ENCODE measurements at places on chromosomes 5 and 9.

DNA sequence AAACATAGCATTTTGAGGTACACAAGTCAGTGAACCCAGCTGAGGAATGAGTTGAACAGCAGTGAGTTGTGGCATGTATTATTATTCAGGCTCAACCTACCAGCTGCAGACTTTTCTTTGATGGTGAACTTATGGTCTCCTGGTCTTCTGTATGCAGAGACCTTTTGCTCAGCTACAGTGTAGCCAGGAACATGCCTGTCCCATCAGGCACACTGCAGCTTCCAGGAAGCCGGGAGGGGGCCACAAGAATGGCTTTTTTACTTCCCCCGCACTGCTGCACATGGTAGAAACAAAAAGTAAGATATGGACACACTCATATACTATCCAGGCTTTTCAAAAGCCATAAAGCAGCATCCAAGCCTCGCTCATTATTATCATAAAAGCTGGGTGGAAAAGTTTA lies 65.3 kb upstream of the PLPP1 start:
- DNase-seq = no peak

DNA sequence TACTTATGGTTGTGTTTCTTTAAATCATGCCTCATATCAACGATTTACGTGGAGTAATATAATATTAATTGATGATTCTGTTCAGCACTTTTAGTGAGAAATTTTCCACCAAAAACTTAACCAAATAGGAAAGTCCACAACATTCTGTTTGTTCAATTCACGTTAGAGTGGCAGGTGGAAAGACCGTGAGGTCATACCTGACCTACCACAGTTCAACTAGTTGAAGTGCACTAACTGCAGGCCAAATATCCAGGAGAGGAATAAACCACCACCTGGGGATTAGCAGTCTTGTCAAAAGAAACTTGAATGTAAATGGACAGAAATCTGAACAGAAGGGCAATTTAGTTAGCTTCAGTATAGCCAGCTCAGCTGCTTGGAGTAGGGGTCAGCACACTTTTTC lies 577.7 kb downstream of the KIF4B start:
- no peak for DNase-seq

DNA sequence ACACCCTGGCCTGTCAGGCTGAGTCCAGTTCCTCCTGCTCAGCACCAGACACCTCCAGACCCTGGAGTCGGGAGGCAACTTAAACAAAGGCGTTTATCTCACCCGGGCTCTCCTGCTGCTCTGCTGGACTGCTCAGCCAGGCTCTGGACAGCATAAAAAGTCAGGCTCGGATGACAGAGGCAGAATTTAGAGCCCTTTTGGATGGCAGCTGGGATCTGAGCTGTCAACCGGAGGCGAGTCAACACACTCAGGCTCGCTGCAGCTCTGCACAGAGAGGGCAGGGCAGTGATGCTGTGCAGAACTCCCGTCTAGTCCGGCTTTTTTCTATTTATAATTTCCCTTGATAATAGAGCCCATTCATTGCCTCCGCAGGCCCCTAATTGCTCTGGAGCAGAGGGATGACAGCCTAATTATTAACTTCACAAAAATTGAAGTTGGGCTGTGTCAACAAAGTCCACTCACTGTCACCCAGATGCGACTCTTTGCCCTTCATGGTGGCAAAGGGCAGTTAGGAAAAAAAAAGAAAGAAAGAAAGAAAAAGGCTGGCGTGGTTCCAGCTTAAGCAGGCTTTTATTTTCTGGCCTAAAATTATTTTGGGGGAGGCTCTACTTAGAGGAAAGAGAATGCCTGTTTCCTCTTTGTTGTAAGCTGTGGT lies 37.6 kb downstream of the STC2 start:
- DNase-seq = no peak

GRCh38 chr5:76691467-76692273 lies 24.3 kb upstream of the F2R start:
- no peak for DNase-seq

- no peak for DNase-seq
These were observed 1070.3 kb upstream of the CDH18 start for GRCh38 chr5:21058289-21058688.

DNA sequence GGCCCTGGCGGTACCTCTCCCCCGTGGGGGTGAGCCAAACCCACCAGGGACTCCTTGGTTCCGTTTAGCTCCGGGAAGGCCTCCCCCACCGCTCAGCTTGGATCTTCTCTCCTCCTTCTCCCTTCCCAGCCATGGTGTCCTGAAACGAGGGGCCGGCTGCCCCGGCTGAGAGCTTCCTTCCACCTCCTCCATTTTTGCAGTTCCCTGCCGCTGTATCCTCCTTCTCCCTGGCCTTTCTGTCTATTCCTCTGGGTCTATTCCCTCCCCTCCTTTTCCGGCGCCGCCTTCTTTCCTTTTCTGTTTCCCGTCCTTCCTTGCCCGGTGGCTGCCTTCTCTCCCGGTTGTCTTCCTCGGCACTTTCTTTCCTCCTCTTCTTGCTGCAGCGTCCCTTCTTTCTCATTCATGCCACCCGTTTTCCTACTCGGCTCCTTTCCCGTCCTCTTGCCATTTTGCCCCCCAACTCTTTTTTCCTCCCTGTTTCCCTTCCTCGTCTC lies 110.4 kb downstream of the LIFR start:
- DNase-seq = no peak

DNA sequence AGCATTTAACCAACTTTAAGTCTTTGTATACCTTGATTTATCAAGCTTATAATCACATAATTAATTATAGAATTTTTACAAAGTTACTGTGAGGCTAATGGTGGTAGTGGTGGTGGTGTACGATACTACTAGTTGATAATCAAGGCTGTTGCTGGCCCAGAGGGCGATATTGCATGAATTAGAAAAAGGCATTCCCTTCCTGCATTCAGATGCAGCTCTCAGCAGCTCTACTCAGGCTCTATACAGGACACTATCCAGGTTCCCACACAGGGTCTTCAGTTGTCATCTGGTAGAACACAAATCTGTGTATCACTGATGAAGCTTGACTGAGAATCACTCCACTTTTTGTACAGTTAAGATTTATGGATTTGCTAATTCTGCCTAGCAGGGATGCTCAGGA lies 562.8 kb upstream of the C9orf72 start:
- no peak for DNase-seq

DNA sequence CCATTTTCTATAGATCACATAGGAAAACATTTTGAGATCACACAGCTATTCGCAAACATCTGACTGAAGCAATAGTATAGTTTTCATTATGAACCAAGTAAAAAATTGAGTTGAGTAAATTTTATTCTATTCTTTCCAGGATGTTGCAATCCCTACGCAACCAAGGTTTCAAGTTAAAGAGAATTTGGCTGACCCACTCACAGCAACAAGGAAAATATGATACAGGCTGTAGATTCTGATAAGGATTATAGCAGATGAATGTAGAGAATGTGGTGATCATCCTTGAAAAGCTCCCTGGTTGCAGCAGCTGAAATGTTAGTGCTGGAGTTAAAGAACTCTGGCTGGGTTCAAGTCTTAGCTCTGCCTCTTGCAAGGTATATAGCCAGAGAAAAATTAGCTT lies 4.7 kb downstream of the ABCA1 start:
- DNase-seq = no peak

DNA sequence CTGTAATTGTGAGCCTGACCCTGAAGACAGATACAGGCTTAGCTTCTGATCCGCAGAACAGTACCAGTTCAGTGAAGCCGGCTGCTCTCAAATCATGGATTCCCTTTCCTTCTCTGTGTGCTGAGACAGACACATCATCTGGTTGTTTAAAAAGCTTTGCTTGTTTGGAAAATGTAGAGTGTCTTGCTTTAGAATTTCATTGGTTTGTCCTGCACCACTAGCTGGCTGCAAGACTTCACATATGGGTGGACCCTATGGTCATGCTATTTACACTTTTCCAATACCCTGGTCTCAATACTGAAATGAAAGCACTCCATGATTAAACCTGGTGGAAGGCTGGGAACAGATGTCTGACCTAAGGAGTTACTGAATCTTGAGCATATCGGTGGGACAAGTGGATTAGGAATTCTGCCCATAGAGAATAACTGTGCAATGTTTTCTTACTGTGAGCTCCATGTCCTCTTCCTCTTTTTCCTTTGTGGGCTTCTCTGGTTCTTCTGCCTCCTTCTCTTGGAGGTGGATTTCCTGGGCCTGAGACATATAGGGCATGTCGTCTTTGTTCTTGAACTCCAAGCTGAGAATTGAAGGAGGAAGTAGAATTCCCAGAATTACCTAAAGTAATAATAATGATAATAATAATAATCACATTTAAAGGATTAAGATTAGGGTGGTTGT lies 201.1 kb upstream of the KLF9 start:
- DNase-seq = no peak

- DNase-seq = no peak
These were observed 128.8 kb downstream of the TMC1 start for GRCh38 chr9:72650206-72650605.

DNA sequence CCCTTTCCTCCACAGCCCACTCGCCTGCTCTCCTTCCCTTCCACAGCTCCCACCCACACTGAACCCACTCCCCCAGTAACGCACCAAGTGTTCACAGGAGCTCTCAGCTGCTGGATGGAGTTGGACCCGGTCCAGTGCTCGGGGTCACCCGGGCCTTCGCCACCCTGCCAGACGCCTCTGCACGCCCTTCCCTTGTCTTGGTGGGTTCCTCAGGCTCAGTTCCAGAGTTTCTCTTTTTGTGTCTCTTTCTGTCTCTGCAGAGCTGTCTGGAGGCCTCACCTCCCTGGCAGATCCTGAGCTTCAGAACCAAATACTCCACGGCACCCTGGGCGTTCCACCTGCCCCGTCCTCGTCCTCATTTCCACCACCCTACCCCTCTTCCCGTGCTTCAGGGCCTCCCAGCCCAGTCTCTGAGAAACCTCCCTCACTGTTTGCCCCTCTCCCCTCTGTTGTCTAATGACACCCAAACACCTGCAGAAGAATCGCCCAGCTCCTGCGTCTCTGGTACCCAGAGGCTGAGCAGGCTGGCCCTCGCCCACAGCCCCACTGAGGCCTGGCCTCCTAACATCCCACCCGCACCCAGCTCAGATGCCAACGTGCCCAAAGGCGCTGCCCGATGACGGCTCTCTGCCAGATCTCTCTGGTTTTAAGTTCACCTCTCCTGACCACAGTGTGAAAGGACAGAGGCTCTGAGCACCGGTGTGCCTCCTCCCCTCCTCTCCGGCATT lies 74.3 kb downstream of the COL23A1 start:
- DNase-seq = no peak

GRCh38 chr5:171601266-171601881 lies 181.9 kb downstream of the FGF18 start:
- DNase-seq = no peak
